Purkinje cell (primary cell): ENCODE measurements at places on chromosomes 11 and 22. TPM values are rescaled to one million over a fixed set of nuclear protein-coding genes. Genes with fewer than 3 reads are reported as not detected.

The NLRP6 gene
- polyA plus RNA-seq = not detected in 2 replicates

The OR51B5 gene
- 0.54 TPM in 1 of 2 replicates, not detected in the other for polyA plus RNA-seq

The SULT4A1 gene
- 49.2 and 54.1 TPM in 2 replicates for polyA plus RNA-seq

The ADORA2A gene
- polyA plus RNA-seq = not detected in 2 replicates

The PANX2 gene
- 0.11 and 0.43 TPM in 2 replicates for polyA plus RNA-seq

The POU2AF2 gene
- polyA plus RNA-seq = not detected in 2 replicates

The TMEM191B gene
- polyA plus RNA-seq = 0.69 TPM in 1 of 2 replicates, not detected in the other

The MOV10L1 gene
- polyA plus RNA-seq = 1.6 and 1.9 TPM in 2 replicates

The POLA2 gene
- 1.6 and 4.8 TPM in 2 replicates for polyA plus RNA-seq

The ACRV1 gene
- polyA plus RNA-seq = 0.56 and 2.2 TPM in 2 replicates
